NCI-H1694 treated with DMSO at 0.1 percent for 48 hours (cell line): ENCODE measurements at places on chromosomes 2 and 18.
A peak's percentile ranks its signal among the peaks of the same experiment; 100 is the strongest.

DNA sequence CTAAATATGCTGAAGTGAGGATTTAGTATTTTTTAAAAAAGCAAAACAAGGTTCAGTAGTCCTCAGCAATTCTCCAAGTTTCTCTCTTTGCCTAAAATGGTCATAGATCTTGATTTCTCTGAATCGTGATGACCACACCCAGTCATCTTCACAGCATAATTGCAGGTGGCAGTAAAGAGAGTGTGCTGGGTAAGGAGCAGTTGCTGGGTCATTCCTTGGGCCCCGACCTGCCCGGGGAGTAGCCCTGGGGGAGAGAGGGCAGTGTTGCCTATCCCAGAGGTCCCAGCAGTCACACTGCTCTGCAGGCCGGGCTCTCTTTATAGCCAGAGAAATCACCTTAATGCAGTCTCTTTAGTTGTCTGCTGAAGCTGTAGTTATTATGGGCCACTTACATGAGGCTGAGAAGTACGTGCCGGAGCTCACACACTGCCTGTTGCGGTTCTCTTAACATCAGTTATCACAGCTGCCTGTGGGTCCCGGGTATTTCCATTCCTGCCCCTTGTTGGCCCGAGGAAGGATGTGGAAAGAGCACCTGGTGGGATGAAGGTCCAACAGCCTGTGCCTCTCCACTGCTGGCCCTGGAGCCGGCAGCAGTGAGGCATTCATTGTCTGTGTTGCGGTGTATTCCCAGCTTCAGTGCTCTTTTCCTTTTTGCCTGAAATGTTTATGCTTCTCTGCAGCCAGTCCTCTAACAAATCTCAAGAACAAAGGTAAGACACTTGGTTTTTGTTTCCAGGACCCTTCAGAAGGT, 230.1 kb downstream of the ALPK2 start:
- no peak for DNase-seq

DNA sequence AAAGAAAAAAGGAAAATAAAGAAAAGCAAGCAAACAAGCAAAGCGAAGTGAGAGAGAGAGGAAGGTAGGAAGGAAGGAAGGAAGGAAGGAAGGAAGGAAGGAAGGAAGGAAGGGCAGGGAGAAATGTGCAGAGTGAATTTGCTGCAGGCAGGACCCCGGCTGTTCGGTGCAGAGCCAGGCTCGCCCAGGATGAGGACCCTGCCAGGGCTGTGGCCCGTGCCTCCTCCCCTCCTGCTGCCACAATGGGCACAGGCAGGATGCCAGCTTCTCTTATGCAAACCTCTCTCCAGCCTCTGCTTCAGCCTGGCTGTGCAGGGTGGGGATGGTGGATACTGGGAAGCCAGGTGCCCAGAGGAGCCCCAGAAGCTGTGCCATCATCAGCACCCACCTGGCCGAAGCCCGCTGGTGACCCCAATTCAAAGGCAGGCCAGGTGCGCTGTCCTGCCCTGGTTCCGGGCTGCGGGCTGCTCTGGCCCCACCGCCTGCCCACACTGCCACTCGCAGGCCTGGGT, 3.2 kb downstream of the GPR17 start:
- peak; percentile 77 for DNase-seq

GRCh38 chr2:175251425-175252041, 70.0 kb upstream of the ATP5MC3 start:
- peak; percentile 52 for DNase-seq

GRCh38 chr2:124065636-124066035, 40.5 kb downstream of the CNTNAP5 start:
- DNase-seq: no peak

GRCh38 chr2:68740400-68740914, 5.8 kb downstream of the ARHGAP25 start:
- no peak for DNase-seq

DNA sequence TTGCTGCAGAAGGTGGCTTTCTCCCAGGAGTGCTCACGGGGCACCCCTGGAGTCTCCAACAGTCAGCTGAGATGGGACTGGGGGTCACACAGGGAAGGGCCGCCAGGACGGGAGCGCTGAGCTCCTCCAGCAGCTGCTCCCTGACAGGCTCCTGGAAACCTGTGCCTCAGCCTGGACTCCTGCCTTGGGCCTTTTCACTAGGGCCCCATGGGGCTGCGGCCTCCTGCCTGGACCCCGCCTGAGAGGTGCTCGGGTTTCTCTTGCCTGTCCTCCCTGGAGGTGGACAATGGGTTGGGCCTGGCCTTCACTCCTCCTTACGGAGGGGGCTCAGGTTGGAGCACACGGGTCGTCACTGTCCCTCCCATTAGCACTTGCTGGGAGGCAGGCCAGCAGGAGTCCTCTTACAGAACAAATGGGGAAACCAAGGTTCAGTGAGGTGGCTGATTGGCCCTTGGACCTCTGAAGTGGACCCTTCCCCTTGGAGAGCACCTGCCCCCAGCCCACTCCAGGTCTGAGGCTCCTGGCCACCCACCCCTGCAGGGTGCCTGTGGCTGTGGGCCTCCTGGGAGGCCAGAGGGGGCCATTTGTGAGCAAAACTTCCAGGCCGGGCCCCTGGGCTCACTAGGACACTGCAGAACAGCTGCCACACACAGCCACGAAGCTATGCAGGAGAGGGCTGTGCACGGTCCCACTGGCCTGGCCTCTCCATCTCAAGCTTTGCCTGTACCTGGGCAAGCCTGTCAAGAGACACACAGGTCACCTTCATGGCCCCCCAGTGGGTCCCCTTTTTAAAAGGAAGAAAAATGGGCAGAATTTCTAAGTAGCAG, 57.1 kb upstream of the ODC1 start:
- DNase-seq: no peak

- no peak for DNase-seq
Measured at GRCh38 chr18:46751882-46752281, 5.0 kb downstream of the ST8SIA5 start.

DNA sequence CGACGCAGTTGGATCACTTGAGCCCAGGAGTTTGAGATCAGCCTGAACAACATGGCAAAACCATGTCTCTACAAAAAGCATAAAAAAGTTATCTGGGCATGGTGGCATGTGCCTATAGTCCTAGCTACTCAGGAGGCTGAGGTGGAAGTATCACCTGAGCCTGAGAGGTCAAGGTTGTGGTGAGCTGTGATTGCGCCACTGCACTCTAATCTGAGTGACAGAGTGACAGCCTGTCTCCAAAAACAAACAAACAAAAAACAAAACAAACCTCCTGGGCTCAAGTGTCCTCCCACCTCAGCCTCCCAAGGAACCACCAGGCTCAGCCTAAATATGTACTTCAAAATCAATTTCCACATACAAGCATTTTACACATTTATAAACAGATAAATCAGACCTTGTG, 83.8 kb downstream of the STRN start:
- no peak for DNase-seq

- DNase-seq: no peak
Measured at GRCh38 chr2:147051248-147051647, 793.6 kb upstream of the ACVR2A start.

- DNase-seq: no peak
Measured at GRCh38 chr2:205176546-205176945, 505.8 kb upstream of the NRP2 start.

DNA sequence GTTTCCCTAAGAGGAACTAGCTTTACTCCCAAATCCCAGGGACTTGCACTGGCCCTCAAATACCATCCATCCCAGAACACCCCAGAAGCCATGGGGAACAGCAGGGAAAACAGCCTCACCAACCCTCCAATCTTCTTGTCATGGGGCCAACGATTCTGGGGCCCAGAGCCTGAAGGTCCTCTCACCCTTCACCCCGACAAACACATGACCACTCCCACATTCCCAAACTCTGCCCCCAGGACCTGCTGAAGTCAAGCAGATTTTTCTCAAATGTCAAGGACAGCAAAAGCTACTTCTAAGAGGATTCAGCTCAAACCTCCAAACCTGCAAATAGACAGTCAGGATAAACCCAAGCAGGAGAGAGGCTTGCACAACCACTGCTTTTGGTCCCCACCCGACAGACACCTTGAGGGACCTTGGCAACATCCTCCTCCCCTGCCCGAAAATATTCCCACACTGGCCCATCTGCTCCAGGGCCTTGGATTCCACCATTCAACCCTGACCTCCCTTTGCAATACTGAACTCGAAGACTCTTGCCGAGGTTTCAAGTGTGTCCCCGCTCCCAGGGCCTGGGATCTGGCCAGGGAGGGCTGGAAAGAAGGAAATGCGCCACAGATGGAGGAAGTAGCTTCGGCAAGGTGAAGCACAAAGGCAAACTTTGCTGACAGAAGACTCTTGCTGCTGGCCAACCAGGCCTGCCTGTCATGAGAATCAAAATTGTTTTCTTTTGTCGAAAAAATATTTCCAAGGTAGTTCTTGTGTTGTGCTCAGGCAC, 143.3 kb downstream of the ZFP36L2 start:
- no peak for DNase-seq

DNA sequence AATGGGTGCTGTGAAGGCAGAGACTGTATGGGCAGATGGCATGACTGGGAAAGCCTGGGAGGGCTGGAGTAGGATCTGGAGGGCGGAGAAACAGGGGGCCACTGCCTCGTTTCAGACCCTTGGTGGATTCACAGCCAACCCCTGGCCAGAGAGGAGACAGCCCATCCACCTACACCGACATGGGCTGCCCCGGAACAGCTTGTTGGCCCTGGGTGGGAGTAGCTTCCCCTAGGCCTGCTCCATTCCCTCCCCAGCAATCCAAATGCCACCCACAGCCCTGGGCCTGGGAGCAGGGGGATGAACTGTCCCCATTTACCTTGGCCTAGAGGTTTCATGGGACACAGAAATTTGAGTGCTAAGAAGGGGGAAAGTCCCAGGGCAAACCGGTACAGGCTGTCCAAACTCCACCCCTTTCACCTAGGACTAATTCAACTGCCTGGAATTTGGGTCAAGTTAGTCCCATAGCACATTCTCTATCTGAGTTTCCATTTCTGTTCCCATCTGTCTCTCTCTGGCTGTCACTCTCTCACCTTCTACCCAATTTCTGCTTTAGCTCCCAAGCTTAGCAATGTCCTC, 37.0 kb downstream of the LBH start:
- no peak for DNase-seq

DNA sequence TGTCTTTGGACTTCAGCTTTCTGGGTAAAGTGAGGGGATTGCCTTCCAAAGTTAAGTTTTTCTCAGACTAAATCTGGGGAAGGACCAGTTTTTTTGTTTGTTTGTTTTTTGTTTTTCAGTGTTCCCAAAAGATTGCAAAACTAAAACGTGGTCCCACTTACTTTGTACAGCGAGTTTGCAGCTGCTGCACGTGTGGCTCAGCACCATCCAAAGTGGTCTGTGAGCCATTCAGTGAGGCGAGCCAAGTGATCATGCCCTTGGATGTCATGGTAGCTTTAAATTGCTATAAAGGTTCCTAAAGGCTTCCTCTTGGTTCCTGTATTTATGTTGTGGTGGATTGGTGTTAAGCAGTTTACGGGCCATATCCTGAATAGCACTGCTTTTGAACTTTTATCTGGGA, 23.0 kb downstream of the TET3 start:
- DNase-seq: no peak

- DNase-seq: peak; percentile 92
Measured at GRCh38 chr2:69464575-69464974, 27.3 kb upstream of the NFU1 start.

DNA sequence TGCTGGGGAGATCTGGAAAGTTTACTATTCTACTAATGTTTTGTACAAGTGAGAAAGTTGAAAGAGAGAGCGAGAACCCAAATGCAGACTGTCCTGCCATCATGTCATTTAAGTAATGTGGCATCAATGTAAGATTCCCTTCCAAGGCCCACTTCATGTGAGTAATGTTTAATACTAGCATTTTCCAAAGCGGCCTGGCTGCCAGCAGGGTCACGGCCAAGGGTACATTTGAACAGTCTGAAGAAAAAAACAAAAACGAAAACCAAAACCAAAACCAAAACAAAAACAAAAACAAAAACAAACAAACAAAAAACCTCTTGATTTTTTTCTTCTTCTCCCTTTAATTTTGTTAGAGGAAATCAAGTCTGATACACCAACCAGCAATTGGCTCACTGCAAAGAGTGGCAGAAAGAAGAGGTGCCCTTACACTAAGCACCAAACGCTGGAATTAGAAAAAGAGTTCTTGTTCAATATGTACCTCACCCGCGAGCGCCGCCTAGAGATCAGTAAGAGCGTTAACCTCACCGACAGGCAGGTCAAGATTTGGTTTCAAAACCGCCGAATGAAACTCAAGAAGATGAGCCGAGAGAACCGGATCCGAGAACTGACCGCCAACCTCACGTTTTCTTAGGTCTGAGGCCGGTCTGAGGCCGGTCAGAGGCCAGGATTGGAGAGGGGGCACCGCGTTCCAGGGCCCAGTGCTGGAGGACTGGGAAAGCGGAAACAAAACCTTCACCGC, 2.2 kb downstream of the HOXD10 start:
- peak; percentile 5 for DNase-seq

DNA sequence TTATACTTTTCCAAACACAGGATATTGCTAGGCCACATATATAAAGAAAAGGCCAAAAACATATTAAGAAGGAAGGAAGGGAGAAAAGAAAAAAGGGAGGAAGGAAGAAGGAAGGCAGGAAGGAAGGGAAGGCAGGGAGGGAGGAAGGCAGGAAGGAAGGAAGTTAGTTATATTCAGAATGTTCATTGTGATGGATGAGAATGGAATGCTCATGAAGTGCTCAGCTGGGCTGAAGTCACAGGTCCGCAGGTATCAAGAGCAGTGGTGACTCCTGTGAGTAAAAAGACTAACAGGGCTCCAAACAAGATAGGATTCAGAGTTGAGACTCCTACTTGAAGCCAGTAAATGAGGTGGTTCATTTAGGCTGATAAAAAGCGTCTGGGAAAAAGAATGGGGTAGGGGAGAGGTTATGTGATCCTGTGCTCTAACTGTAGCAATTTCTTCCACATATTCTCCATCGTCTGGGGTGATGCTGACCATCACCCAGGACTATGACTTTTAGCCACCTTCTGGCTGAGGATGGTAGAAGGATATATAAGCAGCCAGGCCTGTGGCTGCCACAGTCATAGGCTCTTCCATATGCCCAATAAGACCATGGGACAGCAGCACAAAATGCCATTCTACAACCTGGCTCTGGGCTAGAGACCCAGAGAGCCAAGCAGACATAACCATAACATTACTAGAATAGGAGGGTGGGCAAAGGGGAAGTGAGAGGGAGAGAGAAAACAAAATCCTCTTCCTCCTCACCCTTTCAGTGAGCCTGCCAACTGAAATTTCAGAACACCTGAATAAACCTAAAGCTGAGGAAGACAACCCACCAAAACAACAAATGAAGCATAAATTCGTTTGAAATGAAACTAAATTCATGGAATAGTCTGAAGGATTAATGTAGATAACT, 173.2 kb downstream of the MYO3B start:
- DNase-seq: no peak

GRCh38 chr2:10402062-10402585, 46.0 kb downstream of the ODC1 start:
- no peak for DNase-seq

DNA sequence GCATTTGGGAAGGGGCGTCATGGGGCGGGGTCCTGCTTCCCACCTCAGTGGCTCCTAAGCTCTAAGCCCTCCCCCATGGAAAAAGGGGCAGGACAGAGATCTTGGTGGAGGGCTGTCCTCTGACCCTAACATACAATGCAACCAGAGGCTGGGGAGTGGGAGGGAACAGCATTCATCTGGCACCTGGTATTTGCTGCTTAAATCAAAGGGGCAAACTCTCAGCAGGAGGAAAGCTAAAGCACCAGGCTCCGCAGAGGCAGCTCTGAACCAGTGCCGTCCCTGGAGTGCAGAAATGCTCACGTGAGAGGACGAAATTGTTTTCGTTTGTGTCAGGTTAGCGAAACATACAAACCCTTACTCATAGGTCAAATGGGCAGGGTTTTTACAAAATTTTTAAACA, 92.7 kb upstream of the PXDN start:
- DNase-seq: no peak
